Activated CD4-positive, alpha-beta T cell treated with anti-CD3 and anti-CD28 coated beads, Interleukin-2, Interleukin-4, amounts not matched to agents 100 ng/mL and 50 ng/mL, durations not matched to agents 16 hours and 8 hours (primary cell): ENCODE measurements at places on chromosomes 2 and 18.

DNA sequence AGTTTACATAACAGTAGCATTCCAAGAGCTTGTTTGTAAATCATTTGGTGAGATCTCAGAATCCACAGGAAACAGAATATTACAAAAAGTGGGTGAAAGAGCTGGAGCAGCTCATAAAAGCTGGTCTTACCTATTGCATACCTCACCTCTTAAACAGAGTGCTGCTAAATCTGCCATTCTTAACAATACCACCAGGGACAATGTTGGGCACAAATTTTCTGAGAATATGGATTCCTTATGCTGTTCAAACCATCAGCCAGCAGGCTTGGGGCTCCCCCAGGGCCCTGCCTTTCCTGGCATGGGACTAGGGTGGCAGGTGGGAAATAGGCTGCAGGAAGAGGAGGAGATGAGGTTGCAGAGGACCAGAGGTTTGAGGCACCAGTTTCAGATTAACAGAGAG, 55.6 kb downstream of the TGFA start:
- DNase-seq, result no peak

- peak; percentile 64 for DNase-seq
Observed at GRCh38 chr2:143085125-143085784, 44.0 kb upstream of the ARHGAP15 start.

GRCh38 chr2:227834423-227834822, 20.8 kb downstream of the CCL20 start:
- DNase-seq, result no peak

GRCh38 chr2:104250635-104251034, 603.3 kb upstream of the POU3F3 start:
- no peak for DNase-seq

DNA sequence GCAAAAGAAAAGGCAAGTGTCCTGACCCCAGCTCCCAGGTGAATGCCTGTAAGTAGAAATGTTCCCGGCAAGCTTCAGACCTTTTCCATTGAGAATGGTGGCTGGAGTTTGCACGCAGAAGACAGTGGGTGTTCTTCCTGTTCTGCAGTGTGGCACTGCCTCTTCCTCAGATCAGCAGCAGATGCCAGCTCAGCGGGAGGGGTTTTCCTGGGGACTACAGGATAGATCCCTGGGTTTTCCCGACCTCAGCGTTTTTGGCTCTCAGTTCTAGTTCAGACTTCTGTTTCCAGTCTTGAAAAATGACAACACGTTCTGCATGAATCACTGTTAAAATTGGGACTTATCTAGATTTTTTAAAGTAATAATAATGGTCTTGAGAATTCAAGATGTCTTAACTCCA, 39.2 kb downstream of the GRHL1 start:
- no peak for DNase-seq

DNA sequence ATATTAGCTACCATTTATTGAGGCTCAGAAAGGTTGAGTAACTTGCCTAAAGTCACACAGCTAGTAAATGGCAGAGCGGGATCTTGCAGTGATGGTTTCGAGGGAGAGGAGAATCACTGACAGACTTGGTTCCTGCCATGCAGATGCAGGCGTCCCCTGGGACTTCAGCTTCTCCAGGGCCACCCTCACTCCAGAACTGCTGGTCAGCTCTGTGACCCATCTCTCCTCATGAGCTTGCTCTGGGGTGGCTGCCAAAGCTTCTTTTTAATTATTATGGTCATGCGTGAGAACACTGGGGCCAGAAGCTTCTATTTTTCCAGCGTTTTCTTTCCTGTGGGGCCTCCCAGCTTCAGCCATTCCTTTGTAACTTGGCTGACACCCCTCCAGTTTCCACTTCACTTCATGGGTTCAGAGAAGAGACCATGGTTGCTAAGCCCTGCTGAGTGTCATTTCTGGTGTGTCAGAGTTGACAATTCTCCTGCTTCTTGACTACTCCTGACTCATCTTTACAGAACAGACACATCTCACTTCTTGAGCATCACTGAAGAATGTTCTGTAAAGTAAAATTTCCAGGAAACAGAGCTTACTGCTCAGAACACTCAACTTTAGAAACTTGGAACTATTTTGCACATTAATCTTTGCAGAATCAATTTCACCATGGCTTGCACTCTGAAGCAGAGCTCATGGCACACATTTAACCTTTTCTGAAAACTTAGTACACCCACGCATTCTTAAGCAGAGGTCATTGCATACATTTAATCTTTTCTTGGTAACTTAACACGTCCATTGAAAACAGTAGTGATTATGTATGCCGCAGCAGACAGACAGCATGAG, 70.4 kb downstream of the IL1R2 start:
- peak; percentile 81 for DNase-seq

- no peak for DNase-seq
Observed at GRCh38 chr2:219131327-219131726, 29.3 kb downstream of the NHEJ1 start.

- DNase-seq, result no peak
Observed at GRCh38 chr18:36693931-36694620, 134.7 kb downstream of the TPGS2 start.

DNA sequence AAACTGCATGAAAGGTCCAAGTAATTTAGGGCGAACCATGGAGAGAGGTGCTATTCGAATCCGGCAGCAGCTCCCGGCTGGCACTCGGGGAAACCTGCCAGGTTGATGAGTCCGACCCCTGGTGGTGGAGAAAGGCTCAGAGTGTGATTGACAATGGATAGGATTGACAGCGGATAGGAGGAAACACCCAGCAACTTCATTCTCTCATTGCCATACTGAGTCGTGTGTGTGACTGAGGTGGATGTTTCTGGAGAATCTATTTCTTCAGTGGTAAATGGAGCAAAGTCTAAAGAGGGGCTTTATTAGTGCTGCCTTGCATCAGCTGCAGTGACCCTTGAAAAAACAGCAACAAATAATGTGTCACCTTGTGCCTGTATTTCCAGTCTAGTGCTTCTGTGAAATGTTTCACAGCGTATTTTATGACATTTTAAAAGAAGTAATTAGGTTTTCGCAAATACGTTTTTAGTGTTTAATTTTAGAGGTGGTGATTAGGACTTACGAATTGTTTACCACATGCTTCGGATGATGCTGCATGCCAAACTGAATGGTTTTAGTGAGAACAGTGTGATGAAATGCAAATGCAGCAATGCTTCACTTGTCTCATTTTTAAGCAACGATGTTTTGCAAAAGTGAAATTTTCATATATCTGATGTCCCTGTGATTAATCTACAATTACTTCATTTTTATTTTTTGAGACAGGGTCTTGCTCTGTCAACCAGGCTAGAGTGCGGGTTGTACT, 102.0 kb downstream of the DCDC2C start:
- DNase-seq, result no peak

DNA sequence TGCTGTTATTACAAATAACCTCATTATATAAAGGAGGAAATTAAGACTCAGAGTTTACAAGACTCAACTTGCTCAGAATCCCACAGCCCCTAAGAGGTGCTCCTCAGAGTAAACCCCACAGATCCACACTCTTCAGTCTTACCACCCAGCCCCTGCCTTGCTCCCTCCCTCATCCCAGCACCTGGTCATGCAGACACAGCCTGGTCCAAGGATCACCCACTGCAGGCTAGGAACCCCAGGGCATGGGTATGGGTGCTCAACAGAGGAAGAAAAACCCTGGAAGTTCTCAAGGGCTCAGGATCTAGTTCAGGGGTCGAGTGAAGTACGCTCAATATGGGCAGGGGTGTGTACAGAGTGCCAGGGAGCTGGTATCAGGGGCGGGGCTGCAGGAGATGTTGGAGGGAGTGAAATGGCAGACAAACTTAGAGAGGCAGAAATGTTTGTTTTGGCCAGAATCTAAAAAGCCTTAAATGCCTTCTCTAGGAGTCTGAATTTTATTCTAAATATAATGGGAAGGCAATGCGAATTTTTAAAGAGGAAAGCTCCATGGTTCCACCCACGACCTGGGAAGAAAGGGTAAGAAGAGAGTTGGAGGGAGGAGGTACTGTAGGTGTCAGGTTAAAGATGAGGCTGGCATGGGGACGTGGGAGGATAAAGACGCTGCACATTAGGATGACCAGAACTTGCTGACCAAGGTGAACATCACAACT, 79.1 kb upstream of the MGAT4A start:
- DNase-seq, result no peak

DNA sequence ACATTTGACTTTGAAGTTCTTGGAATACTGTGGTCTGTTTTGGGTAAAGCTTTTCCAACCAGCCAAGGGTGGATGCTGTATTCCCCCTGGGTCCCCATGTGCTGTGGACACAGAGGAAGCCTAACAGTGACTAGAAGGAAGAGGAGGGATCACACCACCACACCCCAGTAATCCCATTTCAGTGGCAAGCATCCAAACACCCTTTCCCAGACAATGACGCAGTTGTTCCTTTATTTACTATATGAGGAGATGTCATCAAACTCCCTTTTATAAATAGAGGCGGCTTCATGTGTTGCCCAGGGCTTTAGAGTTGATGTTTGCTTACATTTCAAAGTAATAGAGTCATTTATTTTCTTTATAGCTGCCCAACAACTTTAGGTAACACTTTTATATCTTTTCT, 959.4 kb upstream of the GYPC start:
- DNase-seq, result no peak

GRCh38 chr2:33219114-33219513, 257.3 kb upstream of the RASGRP3 start:
- no peak for DNase-seq
